ENCODE measurements at places on chromosomes 1 and 21.

DNA sequence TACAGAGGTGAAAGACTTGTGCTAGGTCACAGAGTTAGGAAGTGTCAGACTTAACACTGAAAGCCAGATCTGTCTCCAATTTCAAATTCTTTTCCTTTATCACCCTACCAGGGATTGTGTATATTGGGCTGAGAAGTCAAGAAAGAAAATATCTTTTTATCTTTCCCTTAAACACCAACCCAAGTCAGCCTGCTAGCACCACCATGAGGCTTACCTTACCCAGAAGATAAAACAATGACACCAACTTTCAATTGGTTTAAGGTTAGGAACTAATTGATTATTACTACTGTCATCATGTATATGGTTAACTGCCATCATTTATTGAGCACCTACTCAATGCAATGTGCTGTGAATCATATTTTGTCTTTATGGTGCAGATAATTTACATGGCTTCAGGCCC lies 178.9 kb upstream of the FOXD3 start:
- DNase-seq = no peak

DNA sequence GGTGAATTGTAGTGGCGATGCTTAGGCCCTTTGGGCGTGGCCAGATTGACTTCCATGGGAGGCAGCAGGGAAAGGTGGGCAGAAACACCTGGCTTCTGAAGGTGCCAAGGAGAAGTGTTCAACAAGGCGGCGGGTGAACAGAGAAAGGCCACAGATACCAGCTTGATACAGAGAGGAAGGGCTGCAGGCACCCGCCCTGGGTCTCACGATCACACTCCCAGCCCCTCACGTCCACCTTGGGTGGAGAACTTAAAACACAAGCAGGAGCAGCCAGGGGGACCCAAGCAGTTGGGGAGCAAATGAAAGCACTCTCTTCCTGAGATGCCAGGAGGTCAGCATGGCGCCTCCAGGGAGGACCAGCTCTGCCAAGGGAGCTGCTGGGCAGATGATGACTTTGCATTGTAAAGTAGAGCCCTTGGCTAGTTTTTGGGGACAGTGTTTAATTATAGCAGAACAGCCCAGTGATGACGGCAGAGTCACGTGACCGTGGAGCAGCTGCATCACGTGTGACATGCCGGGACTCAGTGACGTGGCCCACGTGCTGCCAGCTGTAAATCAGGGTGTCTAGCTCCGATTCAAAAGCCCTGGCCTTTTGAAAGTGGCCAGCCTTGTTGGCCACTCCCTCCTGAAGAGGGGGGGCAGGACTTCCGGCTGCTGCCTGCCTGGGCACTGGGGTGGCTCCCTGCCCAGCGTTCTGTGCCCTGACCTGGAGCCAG lies 19.0 kb downstream of the SLC37A1 start:
- no peak for DNase-seq

DNA sequence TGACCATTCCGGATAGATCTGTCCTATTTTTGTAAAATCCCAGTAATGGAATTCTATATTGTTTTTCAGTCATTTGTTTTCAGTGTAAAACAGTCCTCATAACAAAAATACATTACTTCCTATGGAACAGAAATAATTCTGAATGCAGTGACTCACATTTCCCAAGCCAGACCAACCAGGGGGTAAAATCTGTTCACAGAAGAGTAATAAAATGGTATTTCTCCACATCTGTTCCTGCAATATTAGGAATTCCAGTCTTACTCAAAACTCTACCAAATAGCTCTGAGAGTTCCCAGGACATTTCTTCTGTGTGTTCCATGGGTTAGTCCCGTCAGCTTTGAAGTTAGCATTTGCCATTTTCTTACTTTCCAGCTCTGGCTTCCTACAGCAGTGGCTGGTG lies 2.6 kb upstream of the DDR2 start:
- no peak for DNase-seq

- DNase-seq = no peak
Observed at GRCh38 chr1:203173566-203173965, 2.1 kb downstream of the MYBPH start.

DNA sequence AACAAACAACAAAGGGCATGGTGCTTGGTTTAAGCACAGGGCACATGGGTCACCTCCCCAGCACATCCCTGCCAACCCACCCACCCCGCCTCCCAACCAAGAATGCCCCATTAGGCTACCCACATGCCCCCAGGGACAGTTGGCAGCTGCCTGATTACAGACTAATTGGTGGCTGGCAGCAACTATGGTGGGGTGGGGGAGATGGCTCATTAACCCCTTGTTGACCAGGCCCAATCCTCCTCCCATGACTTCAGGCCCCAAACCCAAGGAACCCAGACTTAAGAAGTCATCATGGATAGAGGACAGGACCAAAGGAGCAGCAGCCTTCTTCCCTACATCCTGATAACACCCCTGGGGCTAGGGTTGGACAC lies 1.3 kb downstream of the RIMS3 start:
- DNase-seq = no peak

GRCh38 chr1:203136409-203137042 lies 9.0 kb downstream of the ADORA1 start:
- no peak for DNase-seq

DNA sequence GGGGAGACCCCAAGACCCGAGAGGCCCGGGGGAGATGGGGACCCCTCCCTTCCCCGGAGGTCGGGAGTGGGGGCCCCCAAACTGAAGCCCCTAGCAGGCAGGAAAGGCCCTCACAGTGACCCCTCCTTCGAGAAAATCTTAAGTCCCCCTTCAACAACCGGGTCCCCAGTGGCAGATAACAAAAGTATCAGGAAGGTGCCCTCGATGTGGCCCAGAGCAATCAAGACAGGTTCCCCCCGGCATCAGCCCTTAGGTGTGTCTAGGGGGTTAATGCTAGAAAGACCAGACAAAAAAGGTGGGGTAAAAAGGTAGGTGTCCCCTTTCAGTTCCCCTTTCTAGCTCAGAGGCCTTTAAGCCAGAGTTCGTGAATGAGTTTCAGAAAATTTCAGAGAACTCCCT lies 282 bp upstream of the ECE1 start:
- no peak for DNase-seq

- DNase-seq = no peak
Observed at GRCh38 chr1:115797486-115797885, 29.0 kb upstream of the CASQ2 start.

GRCh38 chr1:196355206-196355786 lies 252.9 kb downstream of the KCNT2 start:
- DNase-seq = no peak

DNA sequence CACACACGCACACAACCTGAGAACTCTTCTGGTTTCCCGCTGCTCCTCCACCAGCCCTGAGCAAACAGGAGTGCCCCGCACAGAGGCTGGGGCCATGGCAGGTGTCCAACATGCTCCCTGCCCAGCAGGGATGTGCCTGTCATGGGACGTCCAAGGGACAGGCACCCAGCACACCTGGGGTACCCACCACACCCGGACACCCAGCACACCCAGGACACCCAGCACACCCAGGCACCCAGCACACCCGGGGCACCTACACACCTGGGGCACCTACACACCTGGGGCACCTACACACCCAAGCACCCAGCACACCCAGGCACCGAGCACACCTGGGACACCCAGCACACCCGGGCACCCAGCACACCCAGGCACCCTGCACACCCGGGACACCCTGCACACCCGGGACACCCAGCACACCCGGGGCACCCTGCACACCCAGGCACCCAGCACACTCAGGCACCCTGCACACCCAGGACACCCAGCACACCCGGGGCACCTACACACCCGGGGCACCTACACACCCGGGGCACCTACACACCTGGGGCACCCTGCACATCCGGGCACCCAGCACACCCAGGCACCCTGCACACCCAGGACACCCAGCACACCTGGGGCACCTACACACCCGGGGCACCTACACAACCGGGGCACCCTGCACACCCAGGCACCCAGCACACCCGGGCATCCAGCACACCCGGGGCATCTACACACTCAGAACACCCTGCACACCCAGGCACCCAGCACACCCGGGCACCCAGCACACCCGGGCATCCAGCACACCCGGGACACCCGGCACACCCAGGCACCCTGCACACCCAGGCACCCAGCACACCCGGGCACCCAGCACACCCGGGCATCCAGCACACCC lies 37.9 kb downstream of the UBE2G2 start:
- no peak for DNase-seq

DNA sequence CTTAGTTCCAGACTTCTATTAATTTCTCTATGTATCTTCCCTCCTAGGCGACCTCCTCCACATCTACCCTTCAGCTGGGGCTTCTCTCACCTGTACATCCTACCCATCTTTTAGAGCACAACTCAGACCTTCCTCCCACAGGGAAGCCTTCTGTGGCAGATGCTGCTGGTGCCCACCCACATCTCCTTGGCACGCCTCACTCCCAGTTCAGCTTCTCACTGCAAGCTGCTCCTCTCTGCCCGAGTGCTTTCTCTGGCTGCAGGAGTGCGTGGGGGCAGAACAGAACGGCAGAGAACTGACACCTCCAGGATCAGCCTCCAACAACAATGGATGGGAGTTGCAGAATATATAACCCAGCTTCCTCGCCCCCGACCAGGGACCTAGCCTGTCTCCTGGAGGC lies 36.5 kb downstream of the ZBTB18 start:
- DNase-seq = no peak

DNA sequence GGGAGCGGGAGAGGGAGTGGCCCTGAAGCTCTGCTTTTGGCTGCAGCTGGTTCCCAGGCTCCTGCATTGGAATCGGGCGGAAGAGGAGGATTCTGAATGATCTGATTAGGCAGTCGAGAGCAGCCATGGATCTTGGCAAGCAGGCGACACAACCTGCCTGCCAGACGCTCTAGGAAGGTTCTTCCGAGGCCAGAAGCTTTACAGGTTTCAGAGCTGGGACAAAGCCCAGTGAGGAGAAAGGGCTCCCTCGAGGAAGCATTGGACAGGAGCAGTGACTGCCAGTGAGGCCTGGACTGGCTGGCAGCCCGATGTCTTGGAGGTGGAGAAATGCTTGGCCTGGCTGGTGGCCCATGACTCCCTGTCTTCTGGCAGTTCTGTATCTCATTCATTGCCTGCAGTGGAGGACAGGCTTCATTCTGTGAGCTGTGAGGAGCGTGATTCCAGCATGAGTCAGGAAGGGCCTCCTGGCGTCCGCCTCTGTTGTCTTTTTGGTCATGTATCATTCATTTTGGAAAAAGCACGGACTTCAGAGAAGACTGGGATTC lies 132.7 kb upstream of the IPO9 start:
- no peak for DNase-seq

GRCh38 chr1:226733304-226733703 lies 5.8 kb downstream of the ITPKB start:
- no peak for DNase-seq

DNA sequence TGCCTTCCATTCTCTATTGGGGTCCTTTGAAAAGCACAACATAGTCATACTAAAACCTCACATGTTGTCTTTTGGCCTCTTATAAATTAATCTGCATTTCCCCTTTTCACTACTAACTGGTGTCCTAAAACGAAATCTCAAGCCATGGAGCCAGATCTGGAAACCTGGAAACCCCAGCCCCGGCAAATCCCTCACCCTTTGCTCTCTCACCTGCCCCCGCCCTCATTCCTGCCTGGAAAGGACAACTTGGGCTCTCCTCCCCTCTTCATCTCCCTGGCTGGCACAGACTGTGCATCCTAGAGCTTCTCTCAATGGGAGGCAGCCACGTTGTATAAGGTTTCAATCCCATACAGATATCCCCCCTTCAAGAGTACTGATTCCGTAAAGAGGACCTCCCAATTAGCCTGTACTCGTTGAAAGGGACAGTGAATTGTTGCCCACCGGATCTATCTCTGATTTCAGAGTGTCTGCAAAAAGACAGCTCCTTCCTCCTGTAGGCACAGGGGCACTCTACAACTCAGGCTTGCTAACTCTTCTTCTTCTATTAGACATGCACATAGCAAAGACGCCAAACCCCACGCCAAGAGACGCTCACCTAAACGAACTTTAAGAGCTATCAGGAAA lies 1.4 kb downstream of the DUSP10 start:
- no peak for DNase-seq

DNA sequence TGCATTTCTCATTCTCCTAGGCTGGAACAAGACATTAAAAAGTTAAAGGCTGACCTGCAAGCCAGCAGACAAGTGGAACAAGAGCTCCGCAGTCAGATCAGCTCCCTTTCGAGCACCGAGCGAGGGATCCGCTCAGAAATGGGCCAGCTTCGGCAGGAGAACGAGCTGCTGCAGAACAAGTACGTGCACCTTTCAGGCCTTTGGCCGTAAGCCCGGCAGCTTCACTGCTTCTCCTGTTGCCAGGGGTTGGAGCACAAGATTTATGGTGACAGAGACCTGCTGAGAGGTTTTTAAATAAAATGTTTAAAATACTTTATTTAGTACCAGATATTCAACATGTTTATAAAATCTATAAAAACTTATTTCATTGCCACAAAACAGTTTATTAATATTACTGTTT lies 53.4 kb downstream of the MACO1 start:
- DNase-seq = no peak

DNA sequence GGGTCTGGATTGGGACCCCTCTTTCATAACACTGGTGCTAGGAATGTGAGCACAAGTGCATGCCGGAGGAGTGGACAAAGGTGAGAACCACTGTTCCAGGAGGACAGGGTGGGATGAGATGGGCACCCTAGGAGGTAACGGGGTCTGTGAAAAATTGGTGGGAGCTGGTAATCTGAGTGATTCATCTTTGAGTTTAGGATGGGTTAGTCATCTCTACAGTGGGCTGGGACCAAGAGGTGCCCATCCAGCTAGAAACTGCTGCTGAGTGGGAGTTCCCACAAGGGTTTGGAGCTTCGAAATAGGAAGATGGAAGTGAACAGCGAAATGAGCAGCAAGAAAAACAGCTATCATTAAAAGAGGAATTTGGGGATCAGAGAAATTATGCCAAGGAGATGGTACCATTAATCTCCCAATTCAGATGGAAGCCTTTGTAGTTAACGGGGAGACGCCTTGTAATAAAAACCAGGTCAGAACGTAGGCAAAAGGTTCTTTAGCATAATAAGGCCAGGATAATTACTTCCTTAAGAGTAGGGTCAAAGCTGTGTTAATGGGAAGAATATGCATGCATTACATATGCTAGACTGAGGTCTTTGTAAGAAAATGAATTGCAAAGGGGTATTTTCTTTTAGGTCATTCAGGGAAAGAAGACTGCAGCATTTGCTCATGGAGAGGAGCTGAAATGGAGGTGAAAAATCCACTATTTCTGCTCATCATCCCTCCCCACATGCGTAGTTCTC lies 55.5 kb downstream of the OLFML3 start:
- DNase-seq = no peak

- DNase-seq = peak; percentile 80
Observed at GRCh38 chr1:31938184-31938975, at the start of gene PTP4A2. Gene PTP4A2, minus strand, starts transcription at chr1:31938368. Its CDS starts 19,303 bp downstream, at chr1:31919065.
